ENCODE measurements at places on chromosomes 6 and 20. TPM values are rescaled to one million over a fixed set of nuclear protein-coding genes. Genes with fewer than 3 reads are reported as not detected.

Gene TRIM27
- total RNA-seq: 65.2 TPM

Gene E2F1
- total RNA-seq: 2.2 TPM

- DNase-seq: no peak
These were observed 27.3 kb downstream of the PSMB1 start for GRCh38 chr6:170525795-170526194.

DNA sequence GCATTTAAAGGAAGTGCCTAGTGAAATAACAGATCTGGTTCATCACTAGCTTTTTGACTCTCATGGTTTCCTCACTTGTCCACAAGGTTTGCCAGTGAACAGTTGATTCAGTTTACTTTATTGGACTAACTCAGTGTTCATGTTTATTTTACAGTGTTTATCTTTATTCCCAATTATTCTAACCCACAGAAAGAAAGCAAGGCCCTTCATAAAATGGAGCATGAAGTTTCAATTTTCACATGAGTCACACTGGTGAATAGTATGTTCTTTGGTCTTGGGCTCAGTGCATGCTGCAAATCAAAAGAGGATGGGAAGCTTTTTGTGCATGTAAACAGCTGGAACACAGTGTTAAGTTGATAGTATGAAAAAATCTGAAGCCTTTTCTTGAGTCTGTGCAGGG, 217.6 kb upstream of the HDDC2 start:
- no peak for DNase-seq

DNA sequence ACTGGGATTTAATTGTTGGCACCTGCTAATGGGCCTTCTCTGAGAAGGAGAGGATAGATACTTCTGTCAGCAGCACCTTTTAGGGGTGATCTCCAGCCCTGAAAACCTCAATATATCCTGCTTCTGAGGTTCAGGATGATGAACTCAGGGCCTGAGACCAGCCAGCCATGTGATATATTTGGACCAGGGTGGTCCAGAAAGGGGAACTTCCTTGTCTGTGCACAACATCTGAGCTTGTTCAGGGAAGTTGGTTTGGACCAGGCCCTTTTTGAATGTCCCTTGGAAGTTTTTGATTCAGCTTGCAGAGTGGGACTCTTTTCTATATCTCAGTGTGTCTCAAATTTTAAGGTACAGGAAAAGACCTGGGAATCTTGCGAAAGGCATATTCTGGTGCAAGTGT, 85.8 kb downstream of the GFRA4 start:
- DNase-seq: no peak

DNA sequence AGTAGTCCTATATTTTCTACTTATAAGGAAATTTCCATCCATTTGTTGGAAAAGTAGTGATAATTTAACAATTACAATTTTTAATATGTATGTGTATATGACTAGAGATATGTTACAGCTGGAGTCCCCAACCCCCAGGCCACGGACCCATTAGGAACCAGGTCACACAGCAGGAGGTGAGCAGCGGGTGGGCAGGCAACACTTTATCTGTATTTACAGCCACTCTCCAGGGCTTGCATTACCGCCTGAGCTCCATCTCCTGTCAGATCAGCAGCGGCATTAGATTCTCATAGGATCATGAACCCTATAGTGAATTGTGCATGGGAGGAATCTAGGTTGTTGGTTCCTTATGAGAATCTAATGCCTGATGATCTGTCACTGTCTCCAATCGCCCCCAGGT, 46.8 kb downstream of the TRDN start:
- DNase-seq: no peak

Data from occipital lobe (tissue), 3 donors.